ENCODE measurements at places on chromosomes 5 and 9. TPM values are rescaled to one million over a fixed set of nuclear protein-coding genes. Genes with fewer than 3 reads are reported as not detected.

DNA sequence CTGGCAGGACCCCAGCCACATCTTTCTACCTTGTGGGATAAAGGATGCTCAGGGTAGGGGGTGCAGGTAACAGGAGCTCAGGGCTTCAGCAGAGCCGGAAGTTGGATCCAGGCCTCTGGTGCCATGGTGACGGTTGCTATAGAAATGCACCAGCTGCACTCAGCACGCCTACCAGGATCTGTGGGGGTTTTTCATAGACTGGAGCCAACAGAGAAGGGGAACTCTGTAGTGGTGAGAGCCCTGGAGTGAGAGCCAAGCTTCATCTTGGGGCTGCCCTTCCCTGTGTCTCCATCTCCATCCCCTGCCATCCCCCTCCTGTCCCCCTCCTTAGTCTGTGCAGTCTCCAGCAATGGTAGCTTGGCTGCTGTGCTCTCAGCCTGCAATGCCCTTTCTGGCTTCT, 27.5 kb upstream of the BOD1 start:
- no peak for DNase-seq

- no peak for DNase-seq
Measured at GRCh38 chr9:98007251-98007928, 24.2 kb downstream of the ANP32B start.

DNA sequence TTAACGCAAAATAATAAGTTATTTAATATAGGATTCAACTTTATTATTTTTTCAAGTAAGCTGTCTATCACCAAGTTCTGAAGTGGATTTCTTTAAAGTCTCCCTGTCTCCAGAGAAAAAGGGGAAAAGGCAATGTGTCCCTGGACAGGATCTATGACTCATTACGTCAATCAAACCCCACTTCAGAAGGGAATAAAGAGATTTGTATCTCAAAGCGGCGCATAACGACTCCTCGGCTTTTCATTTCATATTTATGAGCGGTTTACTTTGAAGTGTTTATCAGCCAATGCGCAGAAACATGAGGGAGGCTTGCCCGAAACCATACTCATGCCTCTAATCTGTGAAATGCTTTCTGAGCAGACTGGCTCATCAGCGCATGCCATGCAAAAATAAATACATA, 938.6 kb upstream of the WWC1 start:
- no peak for DNase-seq

DNA sequence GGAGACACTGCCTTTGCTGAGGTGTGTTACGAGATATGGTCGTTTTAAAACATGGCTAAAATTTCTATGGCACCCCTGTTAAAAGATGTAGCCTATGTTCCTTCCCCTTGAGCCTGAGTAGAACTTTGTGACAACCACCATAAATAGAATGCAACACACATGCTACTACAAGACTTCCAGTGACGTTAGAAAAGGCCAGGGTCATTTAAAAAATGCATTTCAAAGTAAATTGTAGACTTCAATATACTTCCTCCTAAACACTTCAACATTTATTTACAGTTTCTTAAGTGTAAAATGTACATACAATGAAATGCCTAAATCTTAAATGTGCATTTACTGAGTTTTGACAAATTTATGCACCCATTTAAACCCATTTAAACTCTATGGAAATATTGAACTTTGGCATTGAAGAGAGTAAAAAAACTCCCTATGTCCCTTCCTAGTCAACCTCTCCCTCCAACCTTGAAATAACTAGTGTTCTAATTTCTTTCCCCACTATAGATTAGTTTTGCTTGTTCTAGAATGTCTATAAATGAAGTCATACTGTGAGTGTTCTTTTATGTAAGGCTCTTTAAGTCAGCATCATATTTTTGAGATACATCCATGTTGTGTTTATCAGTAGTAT, 160.5 kb downstream of the SLC12A2 start:
- no peak for DNase-seq

GPR150 gene
- 0.23 TPM for total RNA-seq
